ENCODE measurements at places on chromosomes 12 and 14.
A peak's percentile ranks its signal among the peaks of the same experiment; 100 is the strongest.

DNA sequence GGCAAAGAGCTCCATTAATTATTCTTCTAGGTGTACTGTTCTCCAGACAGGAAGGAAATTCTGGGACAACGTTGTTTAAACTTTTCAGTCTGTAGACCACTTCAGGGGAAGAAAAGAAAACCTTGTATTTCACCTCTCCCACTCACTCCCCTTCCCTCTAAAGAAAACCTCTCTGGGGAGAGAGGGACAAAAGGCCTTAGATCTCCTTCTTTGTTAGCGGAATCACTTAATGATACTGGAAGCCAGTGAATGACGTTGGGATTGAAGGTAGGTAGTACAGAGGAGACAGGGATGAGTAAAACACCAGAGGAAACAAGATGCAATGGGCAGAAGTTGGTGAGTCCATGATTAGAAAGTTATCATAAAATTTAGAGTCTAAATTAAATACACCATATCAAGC lies 38.7 kb upstream of the SGPP1 start:
- no peaks in the 10 kb centered on the region for H3K36me3 ChIP-seq
- no peak overlapping the region for H3K27ac ChIP-seq
- no peak for DNase-seq
- no peak overlapping the region for H3K4me3 ChIP-seq
- no peaks in the 10 kb centered on the region for H3K4me1 ChIP-seq

- H3K27me3 ChIP-seq = no peaks in the 10 kb centered on the region
- H3K27ac ChIP-seq = no peak overlapping the region
- H3K4me1 ChIP-seq = no peaks in the 10 kb centered on the region
- no peak for DNase-seq
- no peak overlapping the region for H3K4me3 ChIP-seq
- H3K36me3 ChIP-seq = no peaks in the 10 kb centered on the region
Measured at GRCh38 chr14:92774572-92774971, 19.5 kb upstream of the GOLGA5 start.

GRCh38 chr12:14239935-14240872 lies 125.3 kb upstream of the ATF7IP start:
- H3K27me3 ChIP-seq = no peaks in the 10 kb centered on the region
- peak overlapping the region; percentile 72 for H3K27ac ChIP-seq
- peak overlapping the region; percentile 84 for H3K4me3 ChIP-seq
- H3K4me1 ChIP-seq = peaks cover 12% of the 10 kb centered on the region
- DNase-seq = no peak

DNA sequence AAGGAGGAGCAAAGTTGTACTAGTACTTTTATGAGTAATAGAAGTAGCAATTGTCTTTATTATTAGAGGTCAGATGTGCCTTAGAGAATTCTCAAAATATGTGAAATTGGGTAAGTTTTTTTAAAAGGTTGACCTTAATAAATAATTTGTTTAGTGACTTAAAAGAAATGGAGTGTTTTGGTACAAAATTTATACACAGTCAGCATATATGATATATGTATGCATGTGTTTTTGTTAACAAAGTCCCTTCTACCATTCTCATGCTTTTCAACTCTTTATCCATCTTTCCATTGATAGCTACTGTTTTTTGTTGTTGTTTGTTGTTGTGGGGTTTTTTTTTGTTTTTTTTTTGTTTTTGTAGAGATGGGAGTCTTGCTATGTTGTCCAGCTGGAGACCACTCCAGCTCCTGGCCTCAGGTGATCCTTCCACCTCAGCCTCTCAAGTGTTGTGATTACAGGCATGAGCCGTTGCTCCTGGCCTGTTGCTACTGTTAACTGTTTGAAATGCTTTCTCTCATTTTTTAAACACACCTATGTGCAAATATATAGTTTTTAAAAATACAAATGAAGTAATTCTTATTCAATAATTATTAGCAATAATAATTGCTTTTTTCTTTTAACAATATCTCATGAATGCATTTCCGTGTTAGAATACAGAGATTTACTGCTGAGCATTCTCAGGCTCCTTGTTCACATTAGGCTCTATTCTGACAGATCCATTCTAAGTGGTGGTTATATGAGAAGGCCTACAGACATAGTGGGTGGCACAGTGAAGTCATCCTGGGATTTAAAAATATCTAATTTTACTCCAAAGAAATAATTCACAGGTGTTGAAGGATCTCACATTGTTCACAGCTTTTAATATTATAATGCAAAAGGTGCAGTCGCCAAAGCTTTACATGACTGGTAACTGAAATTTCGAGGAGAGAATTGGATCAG lies 10.4 kb downstream of the NAA30 start:
- H3K36me3 ChIP-seq = peaks cover 46% of the 10 kb centered on the region
- no peaks in the 10 kb centered on the region for H3K27me3 ChIP-seq
- no peak for DNase-seq
- no peak overlapping the region for H3K27ac ChIP-seq
- H3K4me3 ChIP-seq = no peak overlapping the region

GRCh38 chr12:109512608-109513007 lies 35.2 kb downstream of the UBE3B start:
- H3K4me3 ChIP-seq = no peak overlapping the region
- H3K27ac ChIP-seq = no peak overlapping the region
- peaks cover 53% of the 10 kb centered on the region for H3K36me3 ChIP-seq
- no peaks in the 10 kb centered on the region for H3K4me1 ChIP-seq

- H3K27me3 ChIP-seq = no peaks in the 10 kb centered on the region
- no peak overlapping the region for H3K27ac ChIP-seq
- H3K4me1 ChIP-seq = no peaks in the 10 kb centered on the region
- DNase-seq = no peak
- H3K36me3 ChIP-seq = peaks cover 4% of the 10 kb centered on the region
Measured at GRCh38 chr14:46051796-46052195, 599.8 kb downstream of the RPL10L start.

DNA sequence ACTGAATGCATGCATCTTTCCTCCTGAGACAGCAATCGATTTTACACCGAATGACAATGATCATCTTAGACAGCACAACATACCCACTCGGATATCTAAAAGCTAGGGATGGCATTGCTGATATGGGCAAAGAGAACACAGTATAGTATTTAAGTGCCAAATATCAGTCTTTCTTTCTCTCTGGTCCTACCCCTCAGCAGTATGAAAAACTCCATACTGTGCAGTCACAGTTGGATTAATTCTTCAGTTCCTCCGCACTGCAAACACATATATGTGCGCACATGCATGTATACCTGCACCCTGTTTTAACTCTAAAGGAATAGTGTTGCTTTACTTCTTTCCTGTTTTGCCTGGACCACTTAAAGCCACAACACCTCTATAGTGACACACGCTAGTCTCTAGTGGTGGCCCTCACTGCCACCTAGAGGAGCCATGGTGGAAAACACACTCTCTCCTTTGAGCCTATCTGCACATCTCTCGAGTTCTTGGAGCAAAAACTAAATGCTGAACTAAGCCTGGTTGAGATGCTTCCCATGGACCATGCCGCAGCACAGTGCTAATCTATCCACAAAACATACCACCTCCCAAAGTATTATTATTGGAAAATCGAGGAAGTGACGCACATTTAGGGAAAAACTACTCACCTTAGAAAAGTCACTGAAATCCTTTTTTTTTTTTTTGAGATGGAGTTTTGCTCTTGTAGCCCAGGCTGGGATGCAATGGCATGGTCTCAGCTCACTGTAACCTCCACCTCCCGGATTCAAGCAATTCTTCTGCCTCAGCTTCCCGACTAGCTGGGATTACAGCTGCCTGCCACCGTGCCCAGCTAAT lies 11.9 kb downstream of the TMEM52B start:
- peaks cover 4% of the 10 kb centered on the region for H3K4me1 ChIP-seq
- peak; percentile 53 for DNase-seq
- H3K27me3 ChIP-seq = peaks cover 13% of the 10 kb centered on the region
- no peak overlapping the region for H3K4me3 ChIP-seq
- H3K36me3 ChIP-seq = no peaks in the 10 kb centered on the region

DNA sequence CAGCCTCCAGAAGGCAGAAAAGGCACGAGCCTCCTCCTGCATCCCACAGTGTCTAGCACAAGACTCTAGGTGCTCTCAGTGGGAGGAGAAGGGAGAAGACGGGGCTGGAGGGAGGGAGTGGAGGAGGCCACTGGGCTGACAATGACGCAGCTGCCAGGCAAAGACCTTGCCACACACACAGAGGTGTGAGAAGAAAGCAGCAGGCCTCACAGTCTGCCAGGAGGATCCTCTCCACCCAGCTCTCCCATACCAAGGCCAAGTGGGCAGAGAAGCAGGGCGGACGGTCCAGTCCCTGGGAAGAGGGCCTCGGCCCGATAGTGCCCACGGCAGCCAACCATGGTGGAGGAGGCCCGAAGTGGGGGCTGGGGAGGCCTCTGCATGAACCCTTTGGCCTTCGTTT lies 78.9 kb downstream of the NCOR2 start:
- H3K36me3 ChIP-seq = peaks cover 6% of the 10 kb centered on the region
- H3K4me3 ChIP-seq = no peak overlapping the region
- peak overlapping the region; percentile 52 for H3K27ac ChIP-seq

DNA sequence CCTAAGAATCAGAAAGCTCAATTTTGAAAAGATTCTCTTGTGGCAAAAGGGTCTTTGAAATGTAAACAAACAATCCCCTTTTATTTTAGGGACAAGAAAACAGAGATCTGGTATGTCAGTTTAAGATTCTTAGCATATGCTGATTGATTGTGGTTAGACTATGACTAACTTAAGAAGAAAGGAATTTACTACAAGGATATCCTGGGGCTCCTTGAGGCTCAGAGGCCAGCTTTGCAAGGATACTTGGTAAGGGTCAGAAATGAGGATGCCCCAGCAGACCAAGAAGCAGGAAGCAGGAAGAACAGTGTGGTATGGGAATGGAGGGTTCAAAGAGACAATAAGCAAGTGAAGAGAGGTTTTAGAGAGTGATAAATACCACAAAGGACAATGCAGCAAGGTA lies 474.6 kb downstream of the ETNK1 start:
- no peak overlapping the region for H3K4me3 ChIP-seq
- no peak for DNase-seq
- no peaks in the 10 kb centered on the region for H3K27me3 ChIP-seq
- no peak overlapping the region for H3K27ac ChIP-seq
- H3K4me1 ChIP-seq = no peaks in the 10 kb centered on the region

DNA sequence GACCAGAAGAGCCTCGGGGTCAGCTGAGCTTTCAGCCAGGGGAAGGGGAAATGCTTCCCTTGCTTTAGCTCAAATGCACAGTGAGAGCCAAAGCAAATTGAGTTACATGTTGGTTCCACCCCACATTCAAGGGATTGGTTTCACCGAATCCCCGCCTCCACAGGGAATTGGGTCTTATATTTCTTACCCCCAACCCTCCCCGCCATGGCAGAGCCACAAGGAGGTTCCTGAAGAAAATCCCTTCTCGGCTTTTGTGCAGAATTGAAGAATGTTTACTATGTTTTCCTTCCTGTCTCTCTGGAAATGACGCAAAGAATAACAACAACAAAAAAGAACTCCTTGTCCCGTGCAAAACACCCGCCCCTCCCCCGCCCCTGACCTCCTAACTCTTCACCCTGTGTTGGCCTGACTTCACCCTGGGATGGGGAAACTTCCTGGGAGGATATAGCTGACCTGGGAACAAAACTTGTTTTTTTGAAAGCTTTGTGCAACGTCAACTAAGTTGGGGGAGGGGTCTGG lies 21.9 kb upstream of the CIPC start:
- H3K27ac ChIP-seq = no peak overlapping the region
- DNase-seq = no peak
- peaks cover 3% of the 10 kb centered on the region for H3K4me1 ChIP-seq
- no peaks in the 10 kb centered on the region for H3K27me3 ChIP-seq
- no peak overlapping the region for H3K4me3 ChIP-seq

DNA sequence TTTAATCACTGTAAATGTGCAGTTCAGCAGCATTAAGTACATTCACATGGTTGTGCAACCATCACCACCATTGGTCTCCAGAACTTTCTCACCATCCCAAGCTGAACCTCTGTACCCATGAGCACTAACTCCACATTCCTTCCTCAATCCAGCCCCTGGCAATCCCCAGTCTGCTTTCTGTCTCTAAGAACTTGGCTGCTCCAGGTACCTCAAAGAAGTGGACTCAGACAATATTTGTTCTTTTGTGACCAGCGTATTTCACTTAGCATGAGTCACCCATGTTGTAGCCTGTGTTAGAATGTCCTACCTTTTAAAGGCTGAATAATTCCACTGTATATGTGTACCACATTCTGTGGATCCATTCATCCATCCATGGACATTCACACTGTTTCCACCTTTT lies 64.6 kb downstream of the SLC24A4 start:
- no peaks in the 10 kb centered on the region for H3K36me3 ChIP-seq
- no peak overlapping the region for H3K27ac ChIP-seq
- no peak overlapping the region for H3K4me3 ChIP-seq
- peaks cover 13% of the 10 kb centered on the region for H3K4me1 ChIP-seq
- peaks cover 19% of the 10 kb centered on the region for H3K27me3 ChIP-seq
- DNase-seq = no peak

GRCh38 chr14:73757381-73757780 lies 43.2 kb upstream of the PNMA1 start:
- DNase-seq = no peak
- H3K4me3 ChIP-seq = peak overlapping the region; percentile 95
- H3K27ac ChIP-seq = peak overlapping the region; percentile 97
- H3K4me1 ChIP-seq = peaks cover 81% of the 10 kb centered on the region
- H3K27me3 ChIP-seq = no peaks in the 10 kb centered on the region
- H3K36me3 ChIP-seq = peaks cover 64% of the 10 kb centered on the region

- DNase-seq = no peak
- no peak overlapping the region for H3K4me3 ChIP-seq
- no peaks in the 10 kb centered on the region for H3K36me3 ChIP-seq
- H3K4me1 ChIP-seq = no peaks in the 10 kb centered on the region
- no peak overlapping the region for H3K27ac ChIP-seq
Measured at GRCh38 chr12:128339126-128339520, 72.2 kb downstream of the TMEM132C start.

- peak overlapping the region; percentile 98 for H3K27ac ChIP-seq
- peaks cover 23% of the 10 kb centered on the region for H3K36me3 ChIP-seq
- DNase-seq = no peak
- peak overlapping the region; percentile 99 for H3K4me3 ChIP-seq
Measured at GRCh38 chr12:110743571-110744093, 941 bp upstream of the PPP1CC start.

- no peaks in the 10 kb centered on the region for H3K36me3 ChIP-seq
- H3K4me3 ChIP-seq = no peak overlapping the region
- H3K4me1 ChIP-seq = no peaks in the 10 kb centered on the region
Measured at GRCh38 chr12:105419606-105420005, 89.1 kb downstream of the C12orf75 start.

Data from effector memory CD8-positive, alpha-beta T cell (primary cell).